ENCODE measurements at places on chromosomes 4 and X.

GRCh38 chr4:44927399-44928380, 201.3 kb upstream of the GNPDA2 start:
- DNase-seq, result no peak

DNA sequence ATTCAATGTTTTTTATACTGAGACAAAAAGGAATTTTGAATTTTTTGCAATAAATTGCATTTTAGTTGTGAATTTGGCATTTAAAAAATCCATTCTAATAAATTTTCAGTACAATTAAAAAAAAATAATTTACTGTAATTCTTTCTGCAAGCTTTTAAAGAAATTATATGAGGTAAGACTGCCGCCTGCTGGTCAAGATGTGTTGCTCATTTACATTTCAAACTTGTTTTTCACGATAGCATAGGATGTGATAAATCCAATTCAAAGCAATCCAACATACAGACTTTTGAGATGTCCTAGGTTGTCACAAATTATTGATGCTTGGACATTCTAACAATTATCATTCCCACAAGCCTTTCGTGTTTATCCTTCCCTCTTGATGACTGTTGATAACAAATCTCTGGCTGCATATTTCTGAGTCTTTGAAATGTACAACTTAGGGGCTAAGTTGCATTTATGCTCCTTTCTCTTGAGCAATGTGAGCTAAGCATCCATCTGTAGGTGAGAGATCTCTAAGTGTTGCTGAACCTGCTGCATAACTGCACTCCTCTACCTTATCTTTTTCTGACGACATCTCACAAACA, 21.7 kb upstream of the MFAP3L start:
- DNase-seq, result no peak

GRCh38 chrX:154750301-154751202, at the start of gene GAB3:
TSS of gene GAB3 (minus strand) at chrX:154751077. CDS start at chrX:154751025, 52 bp downstream.
- no peak for DNase-seq

DNA sequence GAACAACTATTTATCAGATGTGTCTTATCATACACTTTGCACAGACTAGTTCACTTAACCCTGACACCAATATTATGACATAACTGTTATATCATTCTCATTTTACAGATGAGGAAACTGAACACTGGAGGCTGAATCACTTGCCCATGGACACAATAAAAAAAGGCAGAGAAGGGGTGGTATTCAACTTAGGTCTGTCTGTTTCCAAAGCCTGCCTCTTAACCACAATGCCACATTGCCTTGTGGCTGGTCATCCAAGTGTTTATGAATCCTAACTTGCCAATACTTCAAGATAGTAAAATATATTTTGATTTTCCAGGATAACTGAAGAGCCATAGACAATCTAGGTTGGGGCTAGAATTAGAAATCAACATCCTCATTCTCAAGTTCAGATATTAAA, 327.8 kb downstream of the NR3C2 start:
- DNase-seq, result no peak

GRCh38 chr4:39668887-39669286, 29.0 kb upstream of the UBE2K start:
- DNase-seq, result no peak

- no peak for DNase-seq
Measured at GRCh38 chr4:107666134-107666533, 53.9 kb downstream of the PAPSS1 start.

DNA sequence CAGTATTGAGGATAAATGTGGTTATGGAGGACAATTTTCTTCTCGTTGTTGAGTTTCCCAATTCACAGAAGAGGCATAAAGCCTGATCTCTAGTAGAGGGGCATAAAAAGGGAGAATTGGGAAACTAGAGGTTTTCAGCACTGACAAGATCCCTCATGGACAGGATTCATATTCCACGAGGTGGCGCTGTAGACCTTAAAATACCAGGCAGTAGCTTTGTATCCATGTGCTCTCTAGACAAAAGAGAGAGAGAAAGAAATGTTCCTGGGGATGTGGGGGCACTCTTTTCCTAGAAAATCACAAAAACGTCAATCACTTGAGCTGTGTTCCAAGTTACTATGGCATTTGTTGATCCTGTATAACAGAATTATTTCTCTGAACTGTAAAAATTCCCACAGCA, 128.3 kb downstream of the MAGEE1 start:
- DNase-seq, result no peak

GRCh38 chrX:31656013-31656412, 584.2 kb upstream of the FTHL17 start:
- no peak for DNase-seq

GRCh38 chr4:155489271-155489670, 112.5 kb upstream of the MAP9 start:
- DNase-seq, result no peak

- DNase-seq, result no peak
Measured at GRCh38 chr4:83170952-83171399, 56.4 kb upstream of the PLAC8 start.

GRCh38 chr4:145734031-145734430, 54.1 kb downstream of the C4orf51 start:
- DNase-seq, result no peak

DNA sequence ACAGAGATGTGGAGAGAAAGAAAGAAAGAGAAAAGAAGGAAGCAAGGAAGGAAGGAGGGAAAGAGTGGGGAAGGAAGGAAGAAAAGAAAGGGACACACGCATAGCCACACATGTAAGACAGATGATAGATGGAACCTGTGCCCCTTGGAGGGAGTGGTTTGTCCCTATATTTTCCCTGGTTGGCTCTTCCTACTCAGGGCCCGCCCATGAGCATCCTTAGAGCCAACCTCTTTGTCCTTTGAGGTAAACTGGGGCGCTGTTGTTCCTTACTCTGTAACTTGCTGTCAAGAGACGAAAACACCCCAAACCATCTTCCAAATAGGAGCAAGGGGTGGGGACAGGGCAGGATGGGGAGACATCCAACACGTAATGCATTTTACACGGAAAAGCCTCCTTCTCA, 220.9 kb downstream of the MAML3 start:
- no peak for DNase-seq

- no peak for DNase-seq
Measured at GRCh38 chr4:95715830-95716229, 124.1 kb upstream of the PDHA2 start.

GRCh38 chr4:185859111-185859510, 47.1 kb upstream of the SORBS2 start:
- DNase-seq, result no peak

GRCh38 chr4:86876894-86877685, 15.1 kb downstream of the C4orf36 start:
- DNase-seq, result no peak

DNA sequence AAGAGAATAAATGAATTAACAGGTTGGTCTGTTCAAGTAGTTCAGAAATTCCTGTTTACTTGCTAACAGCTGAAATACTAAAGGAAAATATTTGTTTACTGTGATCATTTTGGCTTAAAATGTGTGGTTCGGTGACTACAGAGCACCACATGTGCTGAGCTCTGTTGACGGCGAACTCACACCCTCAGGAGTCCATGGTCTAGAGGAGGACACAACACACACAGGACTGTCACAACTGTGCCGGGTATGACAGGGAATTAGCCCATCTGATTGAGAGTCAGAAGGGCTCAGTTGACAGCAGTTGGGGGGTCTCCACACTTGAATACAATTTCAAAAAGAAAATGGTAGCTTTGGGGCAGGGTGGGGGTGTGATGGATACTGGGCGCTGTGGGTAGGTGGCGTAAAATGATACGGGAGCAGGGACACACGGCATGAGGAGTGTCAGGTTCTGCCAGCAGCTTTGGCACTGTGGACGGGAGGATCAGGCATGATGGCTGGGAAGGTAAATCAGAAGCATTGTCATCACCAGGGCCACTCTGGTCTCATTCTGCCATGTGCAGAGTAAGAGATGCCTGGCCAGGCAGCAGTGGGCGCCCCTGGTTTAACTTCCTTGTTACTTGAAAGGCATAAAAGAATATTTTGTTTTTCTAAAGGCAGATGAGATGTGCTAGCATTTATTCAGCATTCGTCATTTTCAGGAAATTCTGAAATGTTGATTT, 33.3 kb downstream of the CLDN22 start:
- DNase-seq, result no peak

GRCh38 chrX:148192547-148192946, 211.4 kb downstream of the FMR1NB start:
- no peak for DNase-seq

DNA sequence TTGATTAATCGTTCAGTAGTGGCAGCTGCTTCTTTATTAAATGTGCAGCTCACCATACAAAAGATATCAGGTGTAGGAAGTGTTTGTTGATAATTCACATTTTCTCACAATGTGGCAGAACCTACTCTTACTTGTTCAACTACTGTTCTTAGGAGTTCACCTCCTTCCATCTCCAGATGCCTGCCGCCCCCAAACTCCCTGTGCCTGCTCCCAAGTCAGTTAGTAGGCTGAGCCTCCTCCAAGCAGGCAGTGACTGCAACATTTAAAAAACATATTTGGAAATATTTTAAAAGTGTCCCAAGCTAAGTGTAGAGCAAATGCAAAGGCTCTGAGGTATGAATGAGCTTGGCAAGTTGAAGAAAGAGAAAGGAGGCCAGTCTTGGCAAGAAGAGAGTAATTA, 100.2 kb downstream of the AFF2 start:
- DNase-seq, result no peak

DNA sequence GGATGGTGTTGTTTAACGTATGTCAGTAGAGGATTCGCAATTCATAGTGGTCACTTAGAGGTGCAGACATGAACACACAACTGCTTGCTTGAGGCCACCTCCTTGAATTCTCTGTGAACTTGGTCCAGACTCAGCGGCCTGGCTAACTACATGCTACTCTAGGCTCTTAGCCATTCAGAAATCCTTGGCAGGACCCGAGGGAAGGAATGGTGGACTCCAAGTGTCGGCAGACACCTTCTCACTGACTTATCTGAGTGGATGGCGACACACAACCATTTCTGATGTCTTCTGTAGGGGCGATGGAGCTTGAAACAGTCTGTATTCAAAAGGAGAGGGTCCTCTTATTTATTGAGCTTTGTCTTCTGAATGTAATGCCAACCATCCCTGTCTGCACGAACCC, 24.4 kb downstream of the ADGRL3 start:
- DNase-seq, result no peak

DNA sequence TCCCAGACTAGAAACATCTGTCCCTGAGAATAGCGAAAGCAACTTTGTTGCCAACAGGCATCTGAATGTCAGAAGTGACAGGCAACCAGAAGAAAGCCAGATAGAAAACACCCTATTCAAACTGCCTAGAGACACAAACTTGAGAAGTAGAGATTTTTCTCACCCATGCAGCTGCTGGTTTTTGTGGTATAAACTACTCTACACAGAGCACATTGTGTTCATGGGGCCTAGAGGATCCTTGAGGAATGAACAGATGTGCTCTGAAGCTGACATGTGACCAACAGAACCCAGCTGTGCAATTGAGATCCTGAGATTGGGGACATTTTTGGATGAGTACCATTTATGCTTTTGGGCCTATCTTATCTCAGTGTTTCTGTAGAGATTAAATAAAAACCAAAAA, 63.6 kb upstream of the NRK start:
- DNase-seq, result no peak

- no peak for DNase-seq
Measured at GRCh38 chrX:43958529-43958928, 14.7 kb downstream of the NDP start.

DNA sequence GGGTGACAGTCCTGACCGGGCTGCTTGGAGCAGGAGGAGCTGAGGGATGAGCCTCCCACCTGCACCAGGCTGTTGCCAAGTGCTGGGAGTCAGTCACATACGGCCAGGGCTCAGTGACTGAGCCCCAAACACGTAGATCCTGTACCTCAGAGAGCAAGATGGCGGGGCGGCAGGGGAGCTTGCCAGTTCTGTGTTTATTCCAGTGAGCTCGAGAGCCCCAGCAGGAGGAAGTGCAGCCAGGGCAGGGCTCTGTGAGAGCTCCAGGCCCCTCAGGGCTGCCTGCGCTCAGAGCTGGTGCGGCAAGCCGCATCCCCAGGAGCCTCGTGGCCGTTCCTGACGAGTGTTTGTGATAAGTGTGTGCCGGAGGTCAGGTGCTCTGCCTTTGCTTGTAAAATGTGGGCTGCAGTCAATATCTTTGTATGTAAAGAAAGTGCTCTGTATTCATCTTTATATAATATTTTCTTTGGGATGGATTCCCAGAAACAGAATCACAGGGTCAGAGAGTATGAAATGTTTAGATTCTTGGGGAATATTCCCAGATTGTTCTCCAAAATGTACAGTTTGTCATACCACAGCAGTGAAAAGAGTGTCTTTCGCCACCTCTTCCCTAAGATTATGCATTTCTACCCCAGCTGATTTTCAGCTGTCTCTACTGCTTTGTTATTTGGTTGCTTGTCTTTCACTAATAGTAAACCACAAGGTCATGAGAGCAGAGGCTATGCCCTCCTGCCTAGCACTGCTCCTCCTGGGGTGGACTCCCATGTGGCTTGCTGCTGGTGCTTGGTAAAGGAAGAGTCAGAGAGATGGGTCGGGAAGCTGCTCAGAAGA, 50.3 kb downstream of the NELFA start:
- DNase-seq, result no peak

DNA sequence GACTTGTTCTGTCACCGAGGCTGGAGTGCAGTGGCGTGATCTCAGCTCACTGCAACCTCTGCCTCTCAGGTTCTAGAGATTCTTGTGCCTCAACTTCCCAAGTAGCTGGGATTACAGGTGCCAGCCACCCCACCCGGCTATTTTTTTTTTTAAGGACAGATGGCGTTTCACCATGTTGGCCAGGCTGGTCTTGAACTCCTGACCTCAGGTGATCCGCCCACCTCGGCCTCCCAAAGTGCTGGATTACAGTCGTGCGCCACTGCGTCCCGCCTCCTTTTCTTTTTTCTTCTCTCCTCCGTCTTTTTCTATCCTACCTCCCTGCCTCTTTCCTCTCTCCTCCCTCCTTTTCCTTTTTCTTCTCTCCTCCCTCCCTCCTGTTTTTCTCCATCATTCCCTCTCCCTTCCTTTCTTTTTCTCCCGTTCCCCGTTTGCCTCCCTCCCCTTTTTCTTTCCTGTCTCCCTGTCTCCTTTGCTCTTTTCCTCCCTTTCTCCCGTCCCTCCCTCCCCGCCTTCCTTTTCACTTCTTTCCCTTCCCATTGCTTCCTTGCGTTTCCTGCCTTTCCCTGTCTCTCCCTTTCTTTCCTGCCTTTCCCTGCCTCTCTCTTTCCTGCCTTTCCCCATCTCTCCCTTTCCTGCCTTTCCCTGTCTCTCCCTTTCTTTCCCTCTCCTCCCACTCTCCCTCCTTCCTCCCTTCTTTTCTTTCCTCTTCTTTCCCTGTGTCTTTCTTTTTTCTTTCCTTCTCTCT, 2.1 kb upstream of the SLC25A6 start:
- no peak for DNase-seq

- no peak for DNase-seq
Measured at GRCh38 chr4:159051245-159052071, 51.4 kb upstream of the RAPGEF2 start.

GRCh38 chr4:23957465-23957864, 67.6 kb upstream of the PPARGC1A start:
- DNase-seq, result no peak
